Lung (tissue), 17 donors: ENCODE measurements at places on chromosomes 5 and 9. TPM values are rescaled to one million over a fixed set of nuclear protein-coding genes. Genes with fewer than 3 reads are reported as not detected.

Gene FBXW2
- 64.7 TPM for total RNA-seq

Gene PCDHGA1
- total RNA-seq = 0.57 TPM

Gene IFNA2
- total RNA-seq = not detected

Gene IRX2
- total RNA-seq = 60.8 TPM

Gene VDAC1
- total RNA-seq = 130 TPM

Gene C5
- 16.4 TPM for total RNA-seq

Gene SLC6A18
- total RNA-seq = not detected

Gene RFESD
- 3.8 TPM for total RNA-seq

Gene FST
- 2.0 TPM for total RNA-seq

Gene PCDHB13
- 3.3 TPM for total RNA-seq

Gene GABRA1
- total RNA-seq = not detected

Gene HTR1A
- total RNA-seq = 0.20 TPM

Gene TYRP1
- total RNA-seq = 5.1 TPM

Gene CERCAM
- total RNA-seq = 27.5 TPM

Gene UGT3A1
- not detected for total RNA-seq

Gene SLC1A3
- 35.5 TPM for total RNA-seq

Gene ECSCR
- total RNA-seq = 46.7 TPM

Gene PCDHB7
- total RNA-seq = 4.7 TPM

Gene IRX4
- total RNA-seq = not detected
